ENCODE measurements at places on chromosomes 12 and 14.

- no peak for DNase-seq
These were observed 35.8 kb downstream of the GRIN2B start for GRCh38 chr12:13945641-13946040.

DNA sequence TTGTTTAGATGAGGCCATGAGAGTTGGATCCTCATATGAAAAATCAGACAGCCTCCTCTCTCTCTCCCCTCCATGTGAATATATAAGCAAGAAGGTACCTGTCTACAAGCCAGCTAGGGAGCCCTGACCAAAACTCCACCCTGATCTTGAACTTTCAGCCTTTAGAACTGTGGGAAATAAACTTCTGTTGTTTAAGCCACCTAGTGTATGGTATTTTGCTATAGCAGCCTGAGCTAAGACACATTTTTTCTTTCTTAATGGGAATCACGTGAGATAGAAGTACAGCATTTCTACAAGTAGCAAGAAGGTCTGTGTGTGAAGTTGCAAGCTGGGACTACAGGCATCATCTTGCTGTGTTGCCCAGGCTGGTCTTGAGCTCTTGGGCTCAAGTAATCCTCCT lies 16.3 kb upstream of the ABHD12B start:
- no peak for DNase-seq

DNA sequence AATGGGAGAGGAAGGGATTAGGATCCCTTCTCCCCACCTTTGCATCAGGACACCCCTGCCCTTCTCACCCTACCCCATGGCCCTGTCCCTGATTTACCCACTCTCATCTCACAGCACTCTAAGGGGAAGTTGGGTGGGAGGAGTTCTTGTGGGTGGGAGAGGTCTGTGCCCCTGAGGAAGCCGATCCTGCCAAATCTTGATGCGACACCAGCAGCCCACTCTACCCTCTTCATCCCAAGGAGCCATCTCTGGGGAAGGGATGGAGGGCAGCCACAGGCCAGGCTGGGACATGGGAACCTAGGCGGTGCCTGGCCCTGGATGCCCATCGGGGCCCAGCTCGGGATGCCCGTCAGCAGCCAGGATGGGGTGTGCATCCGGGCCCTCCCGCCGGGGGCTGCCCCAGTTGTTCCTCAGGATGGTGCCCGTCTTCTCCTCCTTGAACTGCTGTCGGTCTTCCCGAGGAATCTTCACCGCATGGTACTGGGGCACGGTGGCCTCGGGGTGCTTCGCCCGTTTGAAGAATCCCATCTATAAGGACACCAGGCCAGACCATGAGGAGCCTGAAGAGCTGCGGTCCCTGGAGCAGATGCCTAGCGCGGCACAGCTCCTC lies 22.8 kb downstream of the ITGA7 start:
- DNase-seq, result no peak

GRCh38 chr12:76535170-76535569 lies 24.4 kb downstream of the OSBPL8 start:
- DNase-seq, result no peak

DNA sequence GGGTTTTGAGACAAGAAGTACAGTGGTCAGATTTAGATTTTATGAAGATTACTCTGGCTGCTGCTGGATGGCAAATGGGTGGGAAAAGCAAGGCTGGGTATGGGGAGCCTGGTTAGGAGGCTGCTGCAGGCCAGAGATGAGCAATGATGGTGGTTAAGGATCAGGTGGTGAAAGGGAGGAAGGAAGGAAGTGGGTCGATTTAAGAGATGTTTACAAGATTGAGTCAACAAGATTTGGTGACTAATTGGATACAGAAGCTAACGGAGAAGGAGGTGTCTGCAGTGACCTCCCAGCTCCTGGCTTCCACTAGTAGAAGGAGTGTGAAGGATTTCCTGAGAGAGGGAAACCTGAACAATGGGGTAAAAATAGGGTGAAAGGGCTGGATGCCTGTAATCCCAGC lies 18.7 kb downstream of the NOS1 start:
- no peak for DNase-seq

DNA sequence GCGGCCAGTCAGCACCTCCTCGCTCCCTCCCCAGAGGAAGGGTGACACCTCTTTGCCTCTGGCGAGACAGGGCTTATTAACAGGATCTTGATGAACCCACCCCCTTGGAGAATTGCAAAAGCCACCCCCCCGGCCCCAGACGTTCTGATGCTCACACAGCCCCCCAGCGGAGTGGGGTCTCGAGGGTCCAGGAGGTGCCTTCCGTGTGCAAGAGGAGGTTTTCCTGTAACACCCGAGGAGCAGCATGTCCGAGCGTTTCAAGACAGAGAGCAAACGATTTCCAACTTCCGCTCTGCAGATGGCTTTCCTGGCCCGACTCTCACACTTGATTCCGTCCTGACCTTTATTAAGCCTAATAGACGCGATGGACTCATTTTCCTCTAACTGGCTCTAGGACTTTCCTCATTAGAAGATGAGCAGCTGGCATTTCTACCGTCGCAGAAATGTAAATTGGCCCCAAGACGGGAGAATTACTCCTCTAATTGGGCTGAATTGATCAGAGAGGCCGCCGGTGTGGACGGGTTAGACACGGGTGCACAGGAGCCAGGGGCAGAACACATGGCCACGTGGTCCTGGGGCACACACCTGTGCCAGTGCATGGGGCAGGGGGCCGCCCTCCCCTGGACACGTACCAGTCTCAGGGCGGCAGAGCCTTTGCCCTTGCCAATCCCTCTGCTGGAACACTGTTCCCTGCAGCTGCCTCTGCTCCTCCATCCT lies 84.4 kb downstream of the NOC4L start:
- no peak for DNase-seq

DNA sequence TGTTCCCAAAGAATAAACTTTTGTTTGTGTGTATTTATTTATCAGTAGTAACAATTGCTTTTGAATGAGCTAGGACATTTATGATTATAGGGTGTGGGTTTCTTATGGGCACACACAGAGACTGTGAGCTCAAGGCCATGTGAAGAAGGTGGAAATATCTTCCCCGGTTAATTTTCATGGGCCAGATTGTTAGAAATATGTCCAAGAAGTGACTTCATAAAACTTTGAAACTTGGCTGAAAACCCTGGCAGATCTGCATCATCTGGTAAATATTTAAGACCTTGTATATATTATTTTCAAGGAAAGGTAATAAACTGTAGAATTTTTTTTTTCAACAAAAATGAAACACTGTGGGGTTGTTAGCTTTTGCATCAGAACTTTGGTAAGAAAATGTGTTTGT lies 53.5 kb upstream of the RNU6-8 start:
- DNase-seq, result no peak

- DNase-seq, result no peak
These were observed 35.5 kb upstream of the MAX start for GRCh38 chr14:65137648-65138307.

DNA sequence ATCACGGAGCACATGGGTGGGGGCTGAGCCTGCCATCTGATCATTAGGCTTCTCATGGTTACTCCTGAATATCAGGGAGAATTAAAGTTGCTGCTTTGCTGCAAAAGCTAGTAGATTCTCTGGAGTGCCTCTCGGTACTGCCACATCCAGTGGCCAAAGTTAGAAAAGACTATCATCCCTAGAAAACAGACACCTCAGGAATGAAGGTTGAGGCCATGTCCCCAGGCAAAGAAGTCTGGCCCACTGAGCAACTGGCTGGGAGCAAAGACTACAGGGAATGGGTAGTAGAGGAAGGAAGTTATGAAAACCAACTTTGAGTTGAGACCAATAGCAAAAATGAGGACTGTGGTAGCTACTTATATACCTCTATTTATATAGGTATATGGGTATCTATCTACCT lies 258.7 kb downstream of the EFCAB11 start:
- no peak for DNase-seq

GRCh38 chr12:132143336-132144071 lies 615 bp downstream of the DDX51 start:
- DNase-seq, result no peak

DNA sequence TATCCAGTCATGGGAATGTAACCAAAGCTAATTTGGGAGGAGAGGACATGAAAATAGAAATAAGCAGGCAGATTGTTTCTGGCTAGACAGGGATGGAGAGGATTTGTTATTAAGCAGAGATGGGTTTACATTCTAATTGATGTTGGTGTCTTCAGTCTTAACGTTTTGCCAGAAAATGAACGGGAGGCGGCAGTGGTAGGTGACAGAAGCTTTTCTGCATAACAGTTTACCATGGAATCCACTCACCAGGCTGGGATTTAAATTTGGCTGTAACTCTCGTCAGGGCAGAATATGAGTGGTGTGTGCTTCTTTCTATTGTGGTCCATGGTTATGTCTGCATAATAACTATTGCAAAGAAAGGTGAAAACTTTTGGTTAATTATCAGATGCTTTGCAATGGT lies 50.2 kb upstream of the OTX2 start:
- DNase-seq, result no peak

DNA sequence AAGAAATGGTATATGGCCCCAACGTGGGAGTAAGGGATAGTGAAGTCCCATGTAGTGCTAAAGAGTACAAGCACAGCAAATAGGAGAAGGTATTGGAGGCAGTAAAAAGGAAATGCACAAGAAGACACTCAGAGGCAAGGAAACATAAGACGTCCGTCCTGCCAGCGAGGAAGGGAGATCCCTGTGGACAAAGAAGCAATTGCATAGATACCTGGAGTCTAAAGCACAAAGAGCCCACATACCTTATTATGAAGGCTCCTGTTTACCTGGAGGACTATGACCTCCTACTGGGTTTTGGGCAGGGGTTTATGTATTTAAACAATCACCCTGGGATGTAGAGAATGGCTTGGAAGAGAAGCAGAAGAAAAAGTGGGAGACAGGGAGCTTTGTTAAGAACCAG lies 341.2 kb upstream of the DCN start:
- no peak for DNase-seq

GRCh38 chr12:53856132-53856531 lies 82.5 kb upstream of the HOXC13 start:
- no peak for DNase-seq

- DNase-seq, result peak; percentile 22
These were observed 966 bp downstream of the SINHCAF start for GRCh38 chr12:31324845-31325523.

DNA sequence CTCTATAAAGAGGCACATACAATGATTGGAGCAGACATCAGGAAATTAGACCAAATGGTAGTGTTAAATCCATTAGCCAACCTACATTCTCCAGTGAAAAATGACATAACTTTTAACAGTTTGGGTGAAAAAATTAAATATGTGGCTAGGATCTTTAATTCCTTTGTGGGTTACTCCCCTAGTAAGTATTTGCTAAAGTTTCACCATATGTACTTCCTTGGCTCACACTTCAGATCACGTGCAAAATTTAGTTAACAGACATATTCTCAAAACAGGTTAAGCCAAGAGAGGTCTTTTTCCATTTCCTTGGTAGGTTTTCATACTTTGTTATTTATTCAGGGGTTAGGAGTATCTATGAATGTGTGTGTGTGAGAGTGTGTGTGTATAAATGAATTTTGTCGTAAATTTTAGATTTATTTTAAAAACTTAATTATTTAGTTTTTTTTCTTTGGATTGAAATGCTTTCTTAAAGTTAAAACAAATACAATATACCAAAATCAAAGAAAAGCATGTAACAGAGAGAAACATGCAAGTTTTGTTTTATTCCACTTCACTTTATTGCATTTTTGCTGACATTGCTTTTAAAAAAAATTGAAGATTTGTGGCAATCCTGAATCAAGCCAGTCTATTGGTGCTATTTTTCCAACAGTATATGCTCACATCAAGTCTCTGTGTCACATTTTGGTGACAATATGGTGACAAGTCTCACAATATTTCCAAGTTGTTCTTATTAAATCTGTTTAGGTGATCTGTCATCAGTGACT lies 258.7 kb downstream of the FLRT2 start:
- DNase-seq, result no peak

GRCh38 chr12:119673634-119674033 lies 5.7 kb downstream of the PRKAB1 start:
- no peak for DNase-seq

Measured in stimulated activated CD8-positive, alpha-beta memory T cell treated with anti-CD3 and anti-CD28 coated beads, Interleukin-15, amount 100 ng/mL, for 48 hours (primary cell).